ENCODE measurements at places on chromosomes 11 and 22.

GRCh38 chr11:2769409-2770095 is 69.8 kb upstream of the KCNQ1OT1 start:
- no peak for DNase-seq

DNA sequence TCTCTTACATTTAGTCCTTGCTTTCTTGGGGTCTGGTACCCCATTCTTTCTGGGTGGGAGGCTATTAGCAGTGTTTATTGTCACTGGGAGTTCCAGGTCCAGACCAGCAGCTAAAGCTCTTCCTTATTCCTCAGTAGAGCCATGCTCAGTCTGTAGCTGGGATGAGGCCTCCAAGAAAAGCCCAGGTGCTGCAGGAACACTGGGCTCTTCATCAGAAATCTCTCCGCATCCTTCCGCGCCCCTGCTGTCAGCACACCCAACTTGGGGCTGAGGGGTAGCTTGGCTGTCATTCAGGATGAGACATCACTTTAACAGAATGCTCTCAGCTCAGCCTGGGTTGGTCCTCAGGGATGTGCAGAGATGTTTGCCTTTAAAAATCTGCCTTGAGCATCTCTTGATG is 97.5 kb downstream of the GRAMD1B start:
- no peak for DNase-seq

DNA sequence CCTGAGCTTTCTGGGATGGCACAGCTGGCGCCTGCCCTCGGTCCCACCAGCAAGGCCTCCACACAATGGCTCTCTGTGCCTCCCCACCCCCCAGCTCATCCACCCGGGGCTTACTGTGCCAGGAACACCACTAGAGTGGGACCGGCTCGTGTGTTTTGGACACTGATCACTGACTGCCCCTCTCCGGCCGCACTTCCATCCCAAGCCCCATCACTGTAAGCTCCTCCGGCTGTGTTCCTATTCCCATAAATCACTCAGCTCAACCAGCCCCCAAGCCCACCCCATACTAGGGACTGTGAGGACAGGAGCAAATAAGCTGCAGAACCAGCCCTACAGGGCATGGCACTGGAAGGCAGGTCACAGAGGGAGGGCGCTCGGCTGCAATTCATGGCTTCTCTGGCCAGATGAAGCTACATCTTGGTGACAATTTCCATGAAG is 7.3 kb downstream of the APBB1 start:
- no peak for DNase-seq

GRCh38 chr11:20762980-20763379 is 93.6 kb downstream of the NELL1 start:
- DNase-seq = no peak

GRCh38 chr11:30245621-30246020 is 14.8 kb downstream of the FSHB start:
- no peak for DNase-seq

GRCh38 chr11:15157181-15157580 is 42.5 kb downstream of the INSC start:
- DNase-seq = no peak

- no peak for DNase-seq
Measured at GRCh38 chr11:94997437-94997836, 23.9 kb downstream of the KDM4D start.

- no peak for DNase-seq
Measured at GRCh38 chr22:47000888-47001287, 238.4 kb downstream of the TBC1D22A start.

DNA sequence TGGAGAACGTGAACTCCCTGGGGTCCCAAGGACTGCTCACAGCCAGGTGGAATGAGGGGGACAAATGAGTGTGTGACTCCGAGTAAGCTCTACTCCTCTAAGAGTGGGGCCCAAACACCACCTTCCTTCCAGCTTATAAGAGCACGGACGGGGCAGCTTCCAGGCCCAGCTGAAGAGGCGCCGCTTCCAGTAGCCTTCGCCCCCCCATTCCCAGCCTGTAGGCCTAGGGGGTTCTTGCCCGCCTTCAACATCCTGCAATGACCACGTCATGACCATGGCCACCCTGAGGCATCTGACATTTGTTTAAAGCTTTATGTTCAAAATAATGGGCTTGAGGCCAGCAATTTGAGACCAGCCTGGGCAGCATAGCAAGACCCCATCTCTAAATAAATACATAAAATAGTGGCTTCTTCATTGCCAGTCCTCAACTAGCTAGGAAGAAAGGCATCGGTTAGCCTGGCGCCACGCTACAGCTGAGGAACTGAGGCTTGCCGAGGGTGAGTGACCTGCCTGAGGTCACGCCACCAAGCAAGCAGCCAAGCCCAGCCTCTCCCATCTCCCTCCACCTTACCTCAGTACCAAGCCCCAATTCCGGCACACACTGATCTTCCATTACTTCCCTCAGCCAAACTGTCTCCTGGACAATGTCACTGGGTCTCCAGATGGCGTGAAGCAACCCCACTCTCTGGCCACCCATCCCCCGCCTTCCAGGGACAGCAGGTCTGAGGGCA is 7.8 kb upstream of the TNFRSF13C start:
- DNase-seq = no peak

GRCh38 chr11:8765294-8765693 is 82.7 kb downstream of the RPL27A start:
- no peak for DNase-seq

DNA sequence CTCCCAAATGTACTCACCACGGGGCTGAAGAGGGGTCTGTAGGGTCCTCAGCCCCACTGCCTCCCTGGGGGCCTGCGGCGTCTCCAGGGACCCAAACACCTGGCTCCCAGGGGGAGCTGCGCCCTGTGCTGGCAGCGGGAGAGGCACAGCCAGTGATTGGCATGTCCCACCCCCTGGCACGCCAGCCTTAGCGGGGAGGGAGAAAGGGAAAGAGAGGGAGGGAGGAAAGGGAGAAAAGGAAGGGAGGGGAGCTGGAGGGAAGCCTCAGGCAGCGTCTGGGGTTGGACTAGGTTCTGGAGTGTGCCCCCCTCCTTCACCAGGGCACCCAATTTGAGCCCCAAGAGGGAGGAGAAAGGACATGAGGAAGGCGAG is at the start of gene CHRM1:
Gene CHRM1 (minus strand): TSS at position 163 of the 372 bp plus-strand sequence. CDS start 10,263 bp downstream, outside the sequence.
- no peak for DNase-seq

DNA sequence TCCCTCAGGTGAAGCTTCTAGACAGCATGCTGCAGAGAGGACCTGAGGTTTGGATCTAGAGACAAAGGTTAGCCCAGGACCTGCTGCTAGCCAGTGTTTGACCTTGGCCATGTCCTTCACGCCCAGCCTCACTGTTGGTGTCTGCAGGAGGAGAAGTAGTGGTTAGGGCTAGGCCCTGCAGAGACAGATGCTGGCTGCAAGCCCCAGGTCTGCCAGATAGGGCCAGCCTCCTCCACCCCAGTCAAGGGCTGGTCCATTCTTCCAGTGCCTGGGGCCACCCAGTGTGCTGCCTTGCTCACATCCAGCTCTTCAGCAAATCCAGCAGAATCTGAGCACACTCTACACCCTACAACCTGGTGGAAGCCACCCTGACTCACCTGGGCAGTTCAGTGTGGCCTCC is 21.5 kb upstream of the MIEF1 start:
- no peak for DNase-seq

GRCh38 chr22:37118083-37118482 is 8.6 kb upstream of the TMPRSS6 start:
- no peak for DNase-seq

DNA sequence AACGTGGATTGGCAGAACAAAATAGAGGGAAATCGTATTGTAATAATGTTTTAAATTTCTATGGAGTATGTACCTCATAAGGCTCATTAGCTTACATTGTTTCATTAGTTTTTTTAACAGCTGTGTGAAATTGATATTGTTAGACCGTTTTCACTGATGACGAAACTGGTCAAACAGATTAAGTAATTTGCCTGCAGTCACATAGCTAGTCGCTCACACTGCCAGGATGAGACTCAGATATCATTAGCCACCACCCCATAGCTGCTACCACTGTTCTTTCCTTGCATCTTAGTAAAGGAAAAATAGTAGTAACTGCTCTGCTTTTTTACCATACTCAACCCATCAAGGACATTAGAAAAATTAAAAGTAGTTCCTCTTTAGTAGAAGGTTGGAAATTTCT is 64.0 kb downstream of the DKK3 start:
- DNase-seq = no peak

DNA sequence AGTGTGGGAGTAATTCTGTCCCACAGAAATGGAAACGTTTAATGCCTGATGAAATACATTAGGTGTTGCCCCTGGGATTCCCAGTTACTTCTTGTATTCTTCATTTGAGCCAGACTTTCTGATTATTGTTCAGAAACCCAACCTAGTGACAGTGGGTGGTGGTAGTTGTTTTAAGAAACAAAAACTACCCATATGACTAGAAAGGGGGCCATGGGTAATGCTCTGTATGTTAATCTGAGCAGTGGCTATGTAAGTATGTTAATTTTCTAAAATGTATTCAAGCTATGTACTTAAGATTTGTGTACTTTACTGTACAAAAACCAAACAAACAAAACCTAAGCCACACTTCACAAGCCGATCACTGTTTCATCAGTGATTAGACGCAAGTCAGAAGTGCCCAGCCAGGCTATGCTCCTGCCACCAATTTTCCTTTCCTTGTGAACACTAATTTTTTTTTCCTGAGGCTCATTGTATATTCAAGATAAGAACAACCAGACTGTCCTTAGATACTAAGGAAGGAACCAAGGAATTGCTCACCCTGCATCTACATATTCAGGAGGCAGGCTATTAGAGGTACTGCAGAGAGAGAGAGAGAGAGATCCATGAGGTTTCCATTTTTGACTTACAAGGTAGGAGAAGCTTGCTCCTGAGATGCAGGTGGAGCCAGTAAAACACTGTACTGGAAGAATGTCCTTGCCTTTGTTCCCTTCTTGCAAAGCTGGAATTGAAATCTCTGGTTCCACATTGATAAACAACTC is 122.7 kb downstream of the DBX1 start:
- no peak for DNase-seq

DNA sequence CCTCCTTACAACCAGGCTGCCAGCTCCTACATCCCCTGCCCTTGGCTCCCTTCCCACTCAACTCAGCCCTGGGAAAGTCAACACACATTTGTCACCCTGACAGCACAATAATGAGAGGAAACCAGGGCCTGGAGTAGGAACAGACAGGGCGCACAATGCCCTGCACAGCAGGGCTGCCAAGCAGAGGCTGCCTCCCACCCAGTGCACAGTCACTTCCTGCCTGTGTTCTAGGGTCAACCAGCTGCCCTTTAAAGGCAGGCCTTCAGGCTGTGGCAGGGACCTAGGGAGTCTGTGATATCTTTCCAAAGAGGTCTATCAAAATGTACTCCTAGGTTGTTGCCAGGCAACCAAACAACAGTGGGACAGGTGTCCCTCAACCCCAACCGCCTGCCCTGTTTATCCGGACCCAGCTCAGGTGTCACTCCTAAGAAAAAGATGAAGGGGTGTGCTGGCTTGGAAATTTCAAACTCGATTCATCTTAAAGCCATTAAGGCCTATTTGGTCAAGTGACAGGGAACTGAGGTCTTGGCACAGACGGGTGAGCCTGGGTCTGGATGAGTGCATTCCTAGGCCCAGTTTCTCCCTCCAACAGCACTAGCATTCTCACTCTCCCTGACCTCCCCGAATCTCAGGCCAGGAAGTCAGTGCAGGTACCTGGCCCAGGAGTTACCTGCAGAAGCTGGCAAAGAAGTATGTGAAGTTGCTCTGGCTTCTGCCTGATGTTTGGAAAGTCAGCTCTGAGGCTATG is 110.3 kb upstream of the PITPNB start:
- peak; percentile 56 for DNase-seq

GRCh38 chr11:112523951-112524350 is 263.3 kb upstream of the PLET1 start:
- DNase-seq = no peak

DNA sequence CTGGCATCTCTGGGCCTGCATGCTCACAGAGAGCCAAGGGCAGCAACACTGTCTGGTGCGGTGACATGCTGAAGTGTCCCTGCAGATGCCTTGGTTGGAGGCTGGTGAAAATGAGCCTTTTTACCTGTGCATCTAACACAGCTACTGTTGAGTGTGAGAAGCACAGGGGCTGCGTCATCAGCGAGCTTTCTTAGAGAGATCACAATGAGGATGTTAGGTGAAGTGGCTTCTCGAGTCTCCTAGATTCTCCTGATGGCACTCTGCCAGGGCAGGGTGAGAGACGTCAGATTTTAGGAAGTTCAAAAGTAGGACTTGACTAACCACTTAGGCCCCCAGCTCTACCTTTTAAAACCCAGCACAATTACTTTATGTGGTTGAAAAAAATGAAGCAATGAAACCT is 3.6 kb upstream of the SLC15A3 start:
- no peak for DNase-seq

GRCh38 chr11:12778240-12778905 is 104.2 kb downstream of the TEAD1 start:
- no peak for DNase-seq

DNA sequence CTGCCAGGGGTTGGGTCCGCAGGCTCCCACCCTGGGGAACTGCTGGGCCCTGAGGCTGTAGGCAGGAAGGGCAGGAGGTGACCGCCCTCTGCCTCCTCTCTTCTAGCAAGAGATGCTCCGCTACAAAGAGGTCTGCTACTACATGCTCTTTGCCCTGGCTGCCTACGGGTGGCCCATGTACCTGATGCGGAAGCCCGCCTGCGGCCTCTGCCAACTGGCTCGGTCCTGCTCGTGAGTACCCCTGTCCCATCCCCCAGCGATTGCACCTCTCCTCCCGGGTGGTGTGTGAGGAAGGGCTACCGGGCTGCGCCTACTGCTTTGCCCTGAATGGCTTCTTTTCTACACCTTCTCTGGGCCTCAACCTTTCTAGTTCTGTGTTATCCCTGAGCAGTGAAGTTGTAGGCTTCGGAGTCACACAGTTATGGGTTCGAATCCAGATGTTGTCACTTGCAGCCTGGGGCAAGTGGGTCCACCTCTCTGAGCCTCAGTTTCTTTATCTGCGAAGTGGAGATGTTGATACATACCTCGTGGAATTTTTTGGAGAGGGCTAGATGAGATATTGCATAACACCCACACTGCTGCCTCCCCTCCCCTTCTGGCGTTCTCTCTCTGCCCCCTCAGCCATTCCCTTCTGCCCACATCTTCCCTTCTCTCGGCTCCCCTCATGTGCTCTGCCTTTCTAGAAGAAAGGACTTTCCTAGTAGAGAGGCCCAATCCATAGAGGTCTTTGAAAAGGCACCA is 21.1 kb upstream of the MYRF start:
- DNase-seq = no peak

- no peak for DNase-seq
Measured at GRCh38 chr22:38944653-38945052, 12.8 kb upstream of the APOBEC3A start.

- no peak for DNase-seq
Measured at GRCh38 chr11:70621241-70621640, 222.9 kb downstream of the CTTN start.

- DNase-seq = no peak
Measured at GRCh38 chr11:66190786-66191185, 77.7 kb upstream of the RAB1B start.
